ENCODE measurements at places on chromosomes 7 and 10. TPM values are rescaled to one million over a fixed set of nuclear protein-coding genes. Genes with fewer than 3 reads are reported as not detected.

DNA sequence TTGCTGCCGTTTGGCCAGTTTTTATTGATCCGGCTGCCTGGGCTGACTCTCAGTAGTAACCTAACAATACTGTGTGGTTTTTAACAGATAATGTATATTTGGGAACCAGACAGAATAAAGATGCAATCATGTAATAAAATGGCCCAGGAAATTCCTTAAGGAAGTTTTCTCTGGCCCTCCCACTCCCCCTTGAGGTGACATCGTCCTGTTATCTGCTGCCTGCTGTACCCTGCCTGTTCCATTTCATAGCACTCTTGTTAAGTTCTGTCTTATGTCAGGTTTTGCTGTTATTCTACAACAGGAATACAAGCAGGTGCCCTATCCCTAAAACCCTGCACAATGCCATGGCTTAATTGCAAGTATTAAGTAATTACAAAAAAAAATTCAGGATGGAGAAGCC lies 12.5 kb downstream of the ITGB8 start:
- DNase-seq, result no peak

DNA sequence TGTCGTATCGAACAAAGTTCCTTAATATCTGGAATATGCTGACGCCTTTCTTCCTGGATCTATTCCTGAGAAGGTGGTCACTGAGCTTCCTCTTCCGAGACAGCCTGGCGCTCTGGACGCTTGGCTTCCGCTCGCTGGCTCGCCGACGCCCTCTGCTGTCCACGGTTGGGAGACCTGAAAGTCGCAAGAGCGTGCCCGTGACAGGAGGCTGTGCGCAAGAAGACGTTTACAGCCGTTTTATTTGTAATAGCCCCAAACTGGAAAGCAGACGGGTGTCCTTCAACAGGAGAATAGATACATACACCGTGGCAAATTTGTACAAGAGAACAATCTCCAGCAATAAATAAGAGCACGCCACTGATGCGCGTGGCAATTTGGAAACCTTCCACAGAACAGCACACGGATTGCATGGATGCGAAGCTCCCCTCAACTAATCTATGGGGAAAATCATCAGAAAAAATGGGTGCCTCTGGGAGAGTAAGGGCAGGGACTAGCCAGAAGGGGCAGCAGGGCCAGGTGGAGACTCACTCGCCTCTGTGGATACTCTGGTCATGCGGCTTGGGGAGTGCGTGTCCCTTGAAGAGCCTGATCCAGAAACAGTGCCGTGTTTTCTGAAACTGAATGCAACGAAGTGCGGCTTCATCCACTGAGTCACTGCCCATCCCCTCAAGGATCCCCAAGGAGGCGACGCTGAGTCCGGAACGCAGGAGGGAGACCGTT lies 41.5 kb upstream of the BNIP3 start:
- DNase-seq, result peak; percentile 90

TUBAL3 gene
- total RNA-seq, result not detected

CRYGN gene
- 0.11 TPM for total RNA-seq

OR2A42 gene
- total RNA-seq, result not detected

ADCY1 gene
- total RNA-seq, result 1.2 TPM
